NCI-H187 (cell line): ENCODE measurements at places on chromosomes 3 and 15.

DNA sequence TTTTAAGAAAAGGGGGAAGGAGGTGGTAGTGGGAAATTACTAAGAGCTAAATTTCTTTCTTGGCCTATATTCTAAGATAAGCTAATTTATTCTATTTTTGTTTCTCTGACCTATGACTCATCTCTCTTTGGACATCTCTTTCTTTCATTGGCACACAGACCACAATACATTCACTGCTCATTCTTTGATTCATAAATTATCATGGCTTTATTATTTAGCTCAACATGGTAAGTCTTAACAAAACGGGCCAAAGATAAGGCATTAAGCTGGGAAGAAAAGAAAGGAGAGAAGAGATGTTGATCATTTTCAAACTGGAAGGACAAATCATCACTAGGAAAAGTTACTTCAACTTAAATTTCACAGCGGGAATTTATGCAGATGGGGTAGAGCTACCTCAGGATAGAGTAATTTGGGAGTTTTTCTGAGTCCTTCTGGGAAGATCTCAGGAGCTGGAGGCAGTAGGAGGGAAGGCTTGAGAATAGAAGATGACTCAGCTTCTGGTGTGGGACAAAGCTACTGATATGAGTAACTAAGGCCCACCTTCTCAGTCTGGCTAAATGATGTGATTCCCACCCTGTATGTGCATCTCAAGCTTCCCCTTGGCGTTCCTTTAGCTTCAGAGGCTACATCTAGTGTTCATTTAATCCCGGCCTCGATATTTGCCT, 7.5 kb upstream of the ALCAM start:
- DNase-seq: no peak

DNA sequence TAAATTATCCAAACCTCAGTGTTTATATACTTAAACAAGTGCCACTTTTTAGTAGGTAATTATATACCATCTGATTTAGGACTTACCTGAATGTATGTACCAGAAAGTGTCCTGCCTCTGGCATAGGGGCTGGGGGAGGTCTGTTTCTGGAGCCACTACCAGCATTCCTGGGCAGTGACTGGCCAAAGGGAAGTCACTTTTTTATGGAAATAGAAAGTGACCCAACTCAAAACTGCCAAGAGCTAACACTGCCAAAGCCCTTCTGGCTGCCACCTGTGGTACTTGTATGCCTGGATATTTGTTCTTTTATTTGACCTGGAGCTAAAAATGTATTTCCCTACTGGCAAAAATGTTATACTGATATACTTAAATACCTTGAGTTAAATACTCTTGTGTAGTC, 42.7 kb downstream of the ESYT3 start:
- DNase-seq: no peak

DNA sequence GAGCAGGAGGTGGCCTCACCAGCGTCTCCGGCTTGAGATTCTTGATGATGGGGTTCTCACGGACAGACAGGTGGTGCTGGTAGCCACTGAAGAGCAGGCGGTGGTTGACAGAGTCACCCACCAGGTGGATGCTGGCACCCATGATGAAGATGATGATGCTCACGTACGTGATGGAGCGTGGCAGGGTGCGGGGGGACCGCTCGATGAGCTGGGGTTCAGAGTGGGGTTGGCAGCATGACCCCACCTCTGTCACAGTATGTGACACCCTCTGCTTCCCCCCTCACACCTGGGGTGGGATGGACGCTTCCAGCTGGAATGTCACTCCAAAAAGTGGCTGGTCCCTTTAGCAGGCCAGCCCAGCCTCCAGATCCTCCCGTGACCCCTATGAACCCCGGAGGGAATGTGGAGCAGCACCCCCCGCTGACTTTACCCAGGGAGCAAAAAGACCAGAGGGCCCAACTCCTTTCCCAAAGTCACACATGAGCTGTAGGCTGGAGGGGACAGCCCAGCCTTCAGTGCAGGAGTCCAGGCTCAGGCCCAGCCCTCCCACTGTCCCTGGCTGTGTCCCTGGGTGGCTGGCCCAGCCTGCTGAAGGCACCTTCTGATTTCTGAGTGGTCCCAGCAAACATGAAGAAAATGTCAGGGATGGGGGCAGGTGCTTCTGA, 6.7 kb upstream of the CALML4 start:
- no peak for DNase-seq

- DNase-seq: no peak
Measured at GRCh38 chr3:23302271-23302670, 99.1 kb downstream of the UBE2E2 start.

DNA sequence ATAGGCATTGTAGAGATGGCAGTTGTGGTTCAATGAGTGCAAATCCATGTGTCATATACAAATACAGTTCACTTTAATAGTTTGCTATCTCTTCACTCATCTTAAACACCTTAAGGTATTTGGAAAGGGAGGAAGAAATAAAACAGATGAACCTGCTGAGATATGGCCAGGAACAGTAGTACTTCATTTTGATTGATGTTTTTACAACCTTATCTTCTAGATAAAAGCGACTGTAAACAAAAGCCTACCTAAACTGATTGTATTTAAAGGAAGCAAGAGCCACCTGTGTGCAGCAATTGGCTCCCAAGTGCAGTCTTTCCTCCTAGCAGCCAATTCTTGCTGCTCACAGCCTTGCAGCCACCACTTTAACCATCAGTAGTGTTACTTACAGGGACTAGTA, 217.7 kb downstream of the CDIN1 start:
- no peak for DNase-seq

DNA sequence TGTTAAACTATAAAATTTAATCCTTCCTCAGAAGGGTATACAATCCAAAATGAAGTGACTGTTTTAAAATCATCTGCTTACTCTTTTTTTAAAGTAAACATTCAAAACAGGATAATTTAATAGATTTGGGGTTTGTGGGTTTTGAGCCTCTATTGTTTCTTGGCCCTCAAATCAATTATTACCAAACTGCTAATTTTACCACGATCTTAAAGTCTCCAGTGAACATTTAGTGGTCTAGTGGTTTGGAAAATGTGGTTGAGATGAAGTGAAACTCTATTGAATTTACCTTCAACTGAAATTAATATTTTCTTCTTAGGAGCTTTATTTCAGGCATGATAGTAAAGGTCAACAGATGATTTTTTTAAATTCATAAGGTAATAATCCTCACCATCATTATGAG, 11.2 kb upstream of the ATP11B start:
- no peak for DNase-seq
